AG09319 (cell line): ENCODE measurements at places on chromosomes 16 and 17.

DNA sequence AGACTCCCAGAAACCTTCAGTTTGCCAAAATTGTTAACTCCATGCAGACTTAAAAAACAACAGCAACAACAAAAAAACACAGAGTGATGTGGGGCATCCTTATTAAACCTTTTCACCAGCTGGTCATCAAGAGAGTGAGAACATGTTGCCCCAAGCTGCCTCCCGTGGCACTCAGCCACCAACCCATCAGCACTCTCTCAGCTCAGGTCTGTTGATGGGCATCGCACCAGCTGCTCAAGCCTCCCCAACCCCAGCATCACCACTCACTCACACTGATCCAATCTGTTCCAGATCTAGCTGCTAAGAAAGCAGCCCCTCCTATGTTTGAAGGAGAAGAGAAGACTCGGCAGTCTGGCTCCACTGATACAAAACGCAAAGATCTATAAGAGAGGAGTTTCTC lies 46.8 kb downstream of the SLC39A11 start:
- DNase-seq: no peak

DNA sequence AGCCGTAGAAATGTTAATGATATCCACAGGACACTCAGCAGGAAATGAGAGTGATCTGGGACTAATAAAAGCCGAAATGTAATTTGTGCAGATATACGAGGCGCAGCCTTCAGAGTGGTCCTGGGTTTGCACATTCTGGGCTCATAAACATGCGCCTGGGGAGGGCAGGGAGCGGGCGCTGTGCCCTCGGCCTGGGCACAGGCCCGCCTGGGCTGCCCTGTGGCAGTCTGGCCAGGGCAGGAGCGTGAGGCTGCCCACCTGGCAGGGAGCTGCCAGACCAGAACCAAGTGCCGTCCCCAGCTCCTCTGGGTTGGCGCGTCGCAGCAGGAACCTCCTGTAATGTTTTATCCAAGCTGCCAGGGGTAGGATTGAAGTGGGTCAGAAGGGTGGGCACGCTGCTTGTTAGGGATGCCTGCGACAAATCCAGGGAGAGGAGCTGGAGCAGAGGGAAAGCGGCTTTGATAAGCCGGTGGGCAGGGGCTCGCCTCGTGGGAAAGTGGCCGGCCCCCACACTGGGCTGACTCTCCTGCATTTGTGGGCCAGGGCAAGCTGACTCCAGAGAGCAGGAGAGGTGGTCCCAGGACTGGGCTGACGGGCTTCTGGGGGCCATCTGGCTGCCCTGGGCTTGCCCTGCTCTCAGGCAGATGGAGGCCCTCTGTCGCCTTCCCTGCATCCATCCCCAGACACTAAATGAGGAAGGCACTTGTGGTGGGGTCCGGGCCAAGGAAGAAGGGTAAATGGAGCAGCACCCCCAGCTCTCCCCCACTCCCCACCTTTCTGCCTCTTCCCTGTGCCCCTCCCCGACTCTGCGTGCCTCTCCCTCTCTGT lies 45.9 kb downstream of the SREBF1 start:
- DNase-seq: no peak

DNA sequence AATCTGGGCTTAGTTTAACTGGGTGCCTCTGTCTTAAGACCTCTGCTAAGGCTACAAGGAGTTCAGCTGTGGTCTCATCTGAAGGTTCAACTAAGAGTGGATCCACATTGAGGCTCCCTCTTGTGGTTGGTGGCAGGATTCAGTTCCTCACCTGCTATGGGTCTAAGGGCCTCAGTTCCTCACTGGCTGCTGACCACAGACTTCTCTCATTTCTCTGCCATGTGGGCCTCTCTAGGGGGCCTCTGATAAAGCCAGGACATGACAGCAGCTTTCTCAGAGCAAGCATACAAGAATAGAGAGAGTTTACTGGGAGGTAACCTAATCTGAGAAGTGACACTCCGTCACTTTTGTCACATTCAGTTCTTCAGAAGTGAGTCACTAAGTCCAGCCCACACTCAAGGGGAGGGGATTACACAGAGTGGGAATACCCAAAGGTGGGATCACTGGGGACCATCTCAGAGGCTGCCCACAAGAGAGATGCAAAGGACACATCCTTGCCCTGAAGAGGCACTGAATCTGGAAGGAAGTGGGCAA lies 19.2 kb upstream of the ABAT start:
- DNase-seq: no peak

- peak; percentile 24 for DNase-seq
Measured at GRCh38 chr17:41171886-41172285, 3.9 kb upstream of the KRTAP4-3 start.

DNA sequence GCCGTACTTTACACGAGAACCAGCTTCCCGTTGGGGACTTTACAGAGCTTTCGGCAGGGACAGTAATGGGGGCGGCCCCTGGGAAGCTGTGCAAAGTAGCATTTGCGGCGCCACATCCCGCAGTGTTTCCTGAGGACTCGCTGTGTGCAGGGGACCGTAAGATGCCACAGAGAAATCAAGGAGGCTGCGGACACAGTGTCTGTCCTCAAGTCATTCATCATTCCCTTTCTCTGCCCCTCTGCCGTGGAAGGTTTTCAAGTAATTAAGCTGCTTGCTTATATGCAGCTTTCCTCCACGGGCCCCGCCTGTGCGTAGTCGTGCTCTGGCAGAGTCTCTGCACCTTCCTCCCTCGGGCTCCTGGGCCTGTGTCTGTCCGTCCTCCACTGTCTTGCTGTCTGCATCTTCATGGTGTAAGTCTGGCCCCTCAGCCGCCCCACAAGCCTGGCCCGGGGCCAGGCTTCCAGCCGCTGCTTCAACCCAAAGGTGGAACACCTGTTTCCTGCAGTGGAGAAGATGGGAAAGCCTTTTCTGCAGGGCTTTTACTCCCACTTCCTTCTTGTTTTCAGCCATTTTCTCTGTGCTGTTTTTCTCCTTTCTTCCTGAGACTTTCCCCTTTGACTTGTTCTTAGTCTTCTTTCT lies 216.9 kb upstream of the CHMP6 start:
- DNase-seq: no peak

DNA sequence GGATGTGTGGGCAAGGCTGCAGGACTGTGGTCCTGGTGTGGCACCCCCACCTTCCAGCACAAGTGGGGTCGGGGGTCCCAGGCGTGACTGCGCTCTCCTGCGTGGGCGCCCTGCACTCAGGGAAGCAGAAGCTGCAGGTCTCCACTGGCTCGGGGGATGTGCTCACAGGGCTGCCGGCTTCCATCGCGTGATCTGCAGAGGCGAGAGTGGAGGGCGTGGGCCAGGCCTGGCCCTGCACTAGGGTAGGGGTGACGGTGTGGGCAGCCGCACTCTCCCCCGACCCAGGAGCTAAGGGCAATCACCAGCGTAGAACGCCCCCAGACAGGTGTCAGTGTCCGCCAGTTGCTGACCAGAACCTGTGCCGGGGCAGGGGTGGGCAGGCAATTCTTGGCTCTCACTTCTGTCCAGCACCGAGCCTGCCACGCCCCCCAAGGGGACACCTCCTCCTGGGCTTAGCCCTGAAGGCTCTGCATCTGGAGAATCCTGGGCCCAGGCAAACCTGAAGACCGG lies 32.3 kb downstream of the TNFRSF13B start:
- DNase-seq: no peak

DNA sequence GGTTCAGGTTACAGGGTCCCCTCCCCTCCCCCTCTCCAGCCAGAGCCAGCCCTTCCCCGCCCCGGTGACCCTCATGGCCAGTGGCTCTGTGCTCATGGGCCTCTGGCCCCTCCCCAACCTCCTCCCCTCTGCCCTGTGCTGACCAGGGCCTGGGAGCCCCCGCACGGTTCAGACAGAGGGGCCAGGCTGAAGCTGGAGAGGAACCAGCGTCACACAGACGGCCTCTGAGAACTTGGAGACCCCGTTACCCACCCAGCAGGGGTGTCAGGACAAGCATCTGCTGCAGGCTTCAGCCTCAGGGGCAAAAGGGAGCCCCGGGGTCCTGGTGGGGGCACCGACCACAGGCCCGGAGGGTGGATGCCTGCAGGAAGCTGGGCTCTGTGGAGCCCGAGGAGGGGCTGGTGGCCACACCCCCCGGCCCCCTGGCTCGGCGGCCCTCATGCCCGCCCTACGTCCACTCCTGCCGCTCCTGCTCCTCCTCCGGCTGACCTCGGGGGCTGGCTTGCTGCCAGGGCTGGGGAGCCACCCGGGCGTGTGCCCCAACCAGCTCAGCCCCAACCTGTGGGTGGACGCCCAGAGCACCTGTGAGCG lies at the start of gene WFIKKN1:
Gene WFIKKN1, plus strand, starts transcription at position 171 of the 591 bp plus-strand sequence. Its CDS starts 269 bp downstream, at position 440.
- no peak for DNase-seq

- DNase-seq: no peak
Measured at GRCh38 chr16:50763211-50763610, 21.3 kb downstream of the CYLD start.

DNA sequence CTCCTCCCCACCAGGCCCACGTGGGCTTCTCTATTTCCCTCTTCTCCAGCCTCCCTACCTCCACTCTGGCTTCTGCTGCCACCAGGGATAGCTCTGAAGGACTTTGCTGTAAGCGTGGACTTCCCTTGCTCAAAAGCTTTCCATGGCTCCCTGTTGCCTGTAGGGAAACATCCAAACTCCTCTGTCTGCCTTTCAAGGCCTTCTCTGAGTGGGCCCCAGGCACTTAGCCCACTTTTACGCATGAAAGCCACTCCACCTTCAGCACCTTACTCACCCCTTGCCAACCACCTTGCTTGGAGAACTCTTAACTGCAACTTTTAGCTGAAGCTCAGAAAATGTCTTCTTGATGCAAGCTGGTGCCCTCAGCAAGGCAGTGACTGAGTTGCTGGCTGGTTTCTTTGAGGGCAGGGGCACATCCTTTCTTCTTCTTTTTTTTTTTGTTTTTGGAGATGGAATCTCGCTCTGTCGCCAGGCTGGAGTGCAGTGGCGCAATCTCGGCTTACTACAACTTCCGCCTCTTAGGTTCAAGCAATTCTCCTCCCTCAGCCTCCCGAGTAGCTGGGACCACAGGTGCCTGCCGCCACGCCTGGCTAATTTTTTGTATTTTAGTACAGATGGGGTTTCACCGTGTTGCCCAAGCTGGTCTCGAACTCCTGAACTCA lies 52.0 kb upstream of the DLX4 start:
- no peak for DNase-seq

- DNase-seq: no peak
Measured at GRCh38 chr16:23908790-23909189, 73.0 kb downstream of the PRKCB start.

DNA sequence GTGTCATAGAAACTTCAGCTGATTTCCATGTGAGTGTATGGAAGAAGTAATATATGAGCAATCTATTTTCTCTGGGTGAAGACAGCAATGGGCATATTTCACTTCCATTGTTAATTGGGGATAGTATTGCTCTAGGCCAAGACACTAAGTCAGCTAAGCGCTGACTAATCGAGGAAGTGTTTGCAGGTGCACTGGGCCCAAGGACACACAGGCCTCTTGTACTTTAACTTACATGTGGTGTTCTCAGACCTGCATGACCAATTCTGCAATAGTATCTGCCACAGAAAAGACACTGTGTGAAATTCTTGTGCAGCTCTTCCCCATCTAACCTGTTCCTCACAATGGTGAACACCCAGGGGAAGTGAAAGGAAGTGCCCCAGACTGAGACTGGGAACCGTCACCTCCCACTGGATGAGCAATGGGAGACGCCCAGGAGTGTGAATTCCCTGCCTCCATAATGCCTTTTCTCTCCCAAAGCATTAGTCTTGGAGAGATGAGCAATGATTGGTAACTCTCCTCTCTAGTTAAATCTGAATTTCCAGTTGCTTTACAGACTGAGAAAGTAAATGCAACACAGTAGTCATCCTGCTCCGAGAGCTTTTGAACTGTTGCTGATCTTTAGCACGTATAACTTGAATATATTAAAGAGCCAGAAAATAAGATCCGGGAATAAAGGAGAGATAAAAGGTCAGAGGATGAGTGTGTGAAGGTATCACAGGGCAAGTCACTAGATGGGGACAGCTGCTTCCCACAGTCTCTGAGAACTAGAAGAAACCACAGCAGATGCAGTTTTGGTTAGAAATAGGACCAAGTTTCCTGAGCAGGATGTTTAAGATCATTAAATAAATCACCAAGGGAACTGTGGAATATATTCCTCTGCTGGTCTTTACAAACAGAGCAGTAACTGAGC lies 82.6 kb downstream of the CDK5R1 start:
- no peak for DNase-seq

DNA sequence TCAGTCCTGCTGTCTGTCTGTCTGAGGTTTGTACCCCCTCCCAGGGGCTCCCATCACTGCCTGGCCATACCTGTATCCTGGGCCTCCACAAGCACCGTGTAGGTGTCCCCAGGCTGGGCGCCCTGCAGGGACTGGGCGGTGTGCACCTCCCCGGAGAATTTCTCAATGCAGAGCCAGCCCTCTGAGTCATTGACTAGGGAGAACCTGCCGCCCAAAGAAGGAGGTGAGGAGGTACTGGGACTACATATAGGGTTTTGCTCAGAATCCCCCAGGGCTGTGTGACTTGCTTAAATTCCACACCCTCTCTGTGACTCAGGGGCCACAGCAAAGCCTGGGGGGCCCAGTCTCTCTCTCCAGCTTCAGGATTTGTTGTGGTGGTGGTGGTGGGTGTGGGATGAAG lies 7.6 kb downstream of the CDH16 start:
- no peak for DNase-seq

- no peak for DNase-seq
Measured at GRCh38 chr16:8590811-8591210, 500 bp upstream of the TMEM114 start.

DNA sequence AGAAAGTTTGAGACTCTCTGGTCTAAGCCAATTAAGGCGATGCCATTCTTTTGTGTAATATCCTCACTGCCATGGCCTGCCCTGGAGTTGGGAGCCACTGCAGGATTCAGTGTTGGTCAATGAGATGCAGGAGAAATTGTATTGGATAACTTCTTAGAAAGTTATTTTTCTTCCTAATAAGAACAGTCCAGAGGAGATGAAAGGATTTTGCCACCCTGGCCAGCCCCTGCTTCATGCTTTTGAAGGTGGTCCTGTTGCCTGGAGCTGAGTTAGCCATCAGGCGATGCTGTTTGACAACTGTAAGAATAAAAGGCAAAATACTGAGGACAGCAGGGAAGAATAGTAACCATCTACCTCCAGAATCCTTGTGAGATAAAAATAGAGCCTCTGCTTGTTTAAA lies 35.4 kb upstream of the CNTNAP4 start:
- DNase-seq: no peak

- DNase-seq: no peak
Measured at GRCh38 chr17:76995387-76996105, 127.3 kb downstream of the MGAT5B start.

- DNase-seq: no peak
Measured at GRCh38 chr17:8126491-8127066, 2.7 kb upstream of the HES7 start.

DNA sequence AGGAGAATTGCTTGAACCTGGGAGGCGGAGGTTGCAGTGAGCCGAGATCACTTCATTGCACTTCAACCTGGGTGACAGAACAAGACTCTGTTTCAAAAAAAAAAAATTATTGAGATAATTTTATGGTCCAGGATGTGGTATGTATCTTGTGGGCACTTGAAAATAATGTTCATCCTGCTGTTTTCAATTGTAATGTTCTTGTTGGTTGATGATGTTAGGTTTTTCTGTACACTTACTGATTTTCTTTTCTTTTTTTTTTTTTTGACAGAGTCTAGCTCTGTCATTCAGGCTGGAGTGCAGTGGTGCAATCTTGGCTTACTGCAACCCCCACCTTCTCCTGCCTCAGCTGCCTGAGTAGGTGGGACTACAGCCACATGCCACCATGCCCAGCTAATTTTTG lies 29.7 kb downstream of the TBX21 start:
- no peak for DNase-seq
